Substantia nigra (tissue), 51 donors: ENCODE measurements at places on chromosomes 6 and 20.

GRCh38 chr20:5766085-5766764 is 16.0 kb downstream of the SHLD1 start:
- no peak for DNase-seq

DNA sequence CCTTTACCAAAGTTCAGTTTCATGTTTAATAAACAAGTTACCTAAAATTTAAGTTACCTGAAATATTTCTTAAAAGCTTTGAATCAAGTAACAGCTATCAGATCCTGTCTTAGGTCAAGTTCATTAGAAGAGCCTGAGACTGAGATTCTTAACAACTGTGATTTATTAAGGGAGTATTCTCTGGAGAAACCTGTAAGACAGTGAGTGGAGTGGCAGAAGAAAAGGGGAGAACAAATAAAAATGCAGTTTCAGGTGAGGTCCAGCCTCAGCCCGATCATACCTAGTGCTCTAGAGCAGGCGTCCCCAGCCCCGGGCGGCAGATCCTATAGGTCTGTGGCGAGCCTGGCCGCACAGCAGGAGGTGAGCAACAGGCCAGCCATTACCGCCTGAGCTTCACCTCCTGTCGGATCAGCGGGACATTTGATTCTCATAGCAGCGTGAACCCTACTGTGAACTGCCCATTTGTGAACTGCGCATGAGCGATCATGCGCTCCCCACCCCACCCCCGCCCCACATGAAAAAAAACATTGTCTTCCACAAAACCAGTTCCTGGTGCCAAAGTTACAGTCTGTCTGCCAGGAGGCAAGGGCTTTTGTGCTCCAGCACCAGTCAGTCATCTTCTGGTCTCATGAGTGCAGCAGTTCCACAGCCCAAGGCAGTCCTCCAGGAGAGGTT is 59.2 kb upstream of the ADGRB3 start:
- DNase-seq, result peak; percentile 35

DNA sequence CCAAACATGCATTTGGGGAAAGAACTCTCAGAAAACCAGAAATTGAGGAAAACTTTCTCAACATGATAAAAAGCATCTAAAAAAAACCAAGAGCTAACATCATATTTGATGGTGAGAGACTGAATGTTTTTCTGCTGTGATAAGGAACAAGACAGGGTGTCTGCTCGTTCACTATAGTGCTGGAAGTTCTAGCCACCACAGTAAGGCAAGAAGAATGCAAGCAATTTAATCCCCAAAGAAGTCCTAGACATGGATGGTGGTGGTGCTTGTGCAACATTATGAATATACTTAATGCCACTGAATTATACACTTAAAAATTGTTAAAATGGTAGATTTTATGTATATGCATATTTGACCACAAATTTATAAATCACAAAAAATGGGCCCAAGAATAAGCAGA is 53.4 kb downstream of the LYRM2 start:
- DNase-seq, result no peak

GRCh38 chr6:106318061-106318460 is 7.5 kb downstream of the ATG5 start:
- no peak for DNase-seq

GRCh38 chr6:35161266-35161665 is 20.1 kb upstream of the TCP11 start:
- DNase-seq, result no peak

DNA sequence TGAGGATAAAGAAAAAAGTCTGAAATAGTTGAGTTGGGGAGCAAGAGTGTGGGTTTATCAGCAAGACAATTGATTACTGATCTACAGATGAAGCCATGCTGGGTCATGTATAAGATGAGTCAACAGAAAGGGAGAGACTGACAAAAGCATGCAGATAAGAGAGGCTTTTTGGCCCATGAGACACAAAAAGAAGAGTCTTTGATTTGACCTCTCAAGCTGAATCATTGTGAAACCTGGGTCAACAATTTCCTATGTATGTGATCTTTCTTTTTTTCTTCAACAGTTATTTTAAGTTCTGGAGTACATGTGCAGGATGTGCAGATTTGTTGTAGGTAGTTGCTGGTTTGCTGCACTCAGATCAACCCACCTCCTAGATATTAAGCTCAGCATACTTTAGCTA is 15.9 kb downstream of the RIMS1 start:
- no peak for DNase-seq

DNA sequence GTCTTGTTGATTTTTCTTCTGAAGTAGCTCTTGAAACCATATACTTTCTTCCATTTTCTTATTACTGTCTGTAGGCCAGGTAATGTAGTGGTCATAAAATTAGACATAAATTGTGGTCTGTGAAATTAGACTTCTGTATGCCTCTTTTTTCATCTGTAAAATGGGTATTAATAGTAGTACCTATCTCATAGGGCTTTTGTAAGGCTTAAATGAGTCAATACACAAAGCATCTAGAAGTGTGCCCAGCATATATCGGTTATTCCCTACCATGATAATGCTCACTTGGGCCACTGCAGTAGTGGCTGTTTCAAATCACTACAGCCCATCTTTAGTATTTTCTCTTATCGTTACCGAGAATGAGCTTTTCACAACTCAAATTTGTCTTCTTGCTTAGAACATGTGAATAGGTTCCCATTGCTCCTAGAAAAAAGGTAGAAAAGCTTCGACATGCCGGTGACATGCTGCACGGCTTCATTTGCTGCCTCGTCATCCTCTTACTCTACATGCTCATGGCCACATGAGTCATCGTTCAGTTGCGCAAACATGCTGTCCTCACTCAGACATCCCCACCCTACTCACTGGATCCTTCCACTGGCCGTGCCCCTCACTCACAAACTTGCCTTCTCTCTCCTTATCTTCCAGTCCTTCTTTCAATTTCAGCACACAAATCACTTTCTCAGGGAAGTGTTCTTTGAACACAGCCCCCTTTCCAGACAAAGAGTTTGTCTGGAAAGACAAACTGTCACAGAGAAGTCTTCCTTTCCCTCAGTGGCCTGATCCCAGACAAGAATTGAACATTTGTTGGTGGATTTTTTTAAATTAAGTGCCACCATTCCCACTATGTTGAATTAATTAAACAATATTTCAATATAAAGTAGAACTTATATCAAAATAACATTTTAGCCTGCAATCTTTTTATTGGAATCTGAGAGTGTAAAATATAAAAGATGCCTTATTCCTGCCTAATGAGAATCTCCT is 32.2 kb upstream of the ERVFRD-1 start:
- no peak for DNase-seq

GRCh38 chr6:135314543-135314942 is 133.4 kb downstream of the MYB start:
- no peak for DNase-seq

DNA sequence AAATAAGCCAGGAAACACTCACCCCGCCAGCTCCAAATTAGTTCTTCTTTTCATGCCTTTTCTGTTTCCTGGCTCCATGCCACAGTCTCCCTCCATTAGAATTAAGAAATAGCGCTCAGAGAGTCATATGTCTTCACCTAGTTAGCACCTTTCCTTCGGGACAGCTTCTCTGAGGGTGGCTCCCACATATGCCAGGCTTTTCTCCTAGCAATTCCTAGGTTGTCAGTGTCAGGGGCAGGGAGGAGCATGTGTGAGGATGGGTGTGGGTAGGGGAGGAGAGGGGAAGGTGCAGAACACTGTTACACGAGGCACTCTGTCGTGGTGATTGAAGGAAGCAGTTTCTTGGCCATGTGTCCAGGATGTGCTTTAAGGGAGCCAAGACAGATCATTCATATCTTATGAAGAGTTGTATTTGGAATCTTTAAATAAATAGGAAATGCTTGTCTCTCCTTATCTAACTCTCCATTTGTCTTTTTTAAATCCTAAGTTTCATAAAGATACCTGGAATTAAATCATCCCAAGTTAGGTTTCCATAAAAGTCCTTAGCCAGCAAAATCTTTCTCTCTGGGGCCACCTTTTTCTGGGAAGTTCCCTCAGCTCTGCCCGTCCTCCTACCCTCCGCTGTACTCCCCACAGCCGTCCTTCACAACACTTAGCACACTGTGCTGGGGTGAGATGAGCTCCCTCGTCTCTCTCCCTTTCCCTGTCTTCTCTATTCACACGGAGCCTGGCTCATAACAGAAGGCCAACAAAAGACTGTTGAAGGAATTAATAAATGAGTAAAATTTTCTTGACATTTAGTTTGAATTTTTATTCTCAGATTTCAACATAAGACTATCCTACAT is 361.0 kb downstream of the CD83 start:
- no peak for DNase-seq

DNA sequence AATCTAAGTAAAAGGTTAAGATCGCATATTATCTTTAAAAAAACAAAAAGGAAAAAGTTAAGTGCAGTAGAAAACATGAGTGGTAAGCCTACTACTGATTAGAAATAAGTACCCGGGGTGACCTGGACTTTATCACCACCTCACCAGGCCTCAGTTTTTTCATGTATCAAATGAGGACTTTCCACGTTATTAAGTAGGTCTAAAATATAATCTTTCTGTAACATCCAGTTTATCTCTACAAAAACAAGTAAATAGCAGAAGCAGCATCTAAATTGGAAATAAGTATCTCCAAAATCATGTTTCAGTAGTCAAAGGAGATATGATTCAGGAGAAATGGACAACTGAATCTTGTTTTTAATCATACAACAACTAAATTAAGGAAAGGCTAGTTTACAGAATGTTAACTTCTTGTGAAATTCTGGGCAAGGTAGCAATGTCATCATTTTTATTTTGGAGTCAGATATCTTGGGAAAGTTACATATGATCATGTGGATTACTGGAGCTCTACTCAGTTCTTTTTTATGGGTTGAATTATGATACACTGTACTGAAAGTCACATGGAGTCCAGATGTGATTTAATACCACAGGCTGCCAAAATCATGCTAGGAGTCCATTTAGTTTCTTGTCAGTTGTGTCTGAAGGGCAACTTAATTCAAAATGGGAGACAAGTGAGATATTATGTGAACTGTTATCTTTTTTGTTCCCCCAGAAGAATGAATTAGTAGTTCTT is 114.7 kb upstream of the PRL start:
- DNase-seq, result no peak

DNA sequence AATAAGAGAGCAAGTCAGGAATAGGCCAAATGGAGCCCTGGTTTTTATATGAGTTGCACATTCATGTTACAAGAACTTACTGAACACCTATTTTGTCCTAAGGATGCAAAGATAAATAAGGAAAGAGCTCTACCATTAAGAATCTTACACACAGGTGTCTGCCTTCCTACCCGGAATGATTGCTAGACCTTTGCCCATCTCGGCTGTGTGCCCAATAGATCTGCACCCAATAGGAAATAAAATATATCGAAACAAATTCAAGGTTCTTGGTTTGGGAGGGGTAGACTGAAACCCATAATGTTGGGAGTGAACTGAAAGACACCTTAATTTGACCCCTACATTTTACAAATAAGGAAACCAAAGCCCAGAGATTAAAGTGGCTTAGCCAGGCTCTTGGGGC is 48.9 kb downstream of the EDN1 start:
- no peak for DNase-seq

DNA sequence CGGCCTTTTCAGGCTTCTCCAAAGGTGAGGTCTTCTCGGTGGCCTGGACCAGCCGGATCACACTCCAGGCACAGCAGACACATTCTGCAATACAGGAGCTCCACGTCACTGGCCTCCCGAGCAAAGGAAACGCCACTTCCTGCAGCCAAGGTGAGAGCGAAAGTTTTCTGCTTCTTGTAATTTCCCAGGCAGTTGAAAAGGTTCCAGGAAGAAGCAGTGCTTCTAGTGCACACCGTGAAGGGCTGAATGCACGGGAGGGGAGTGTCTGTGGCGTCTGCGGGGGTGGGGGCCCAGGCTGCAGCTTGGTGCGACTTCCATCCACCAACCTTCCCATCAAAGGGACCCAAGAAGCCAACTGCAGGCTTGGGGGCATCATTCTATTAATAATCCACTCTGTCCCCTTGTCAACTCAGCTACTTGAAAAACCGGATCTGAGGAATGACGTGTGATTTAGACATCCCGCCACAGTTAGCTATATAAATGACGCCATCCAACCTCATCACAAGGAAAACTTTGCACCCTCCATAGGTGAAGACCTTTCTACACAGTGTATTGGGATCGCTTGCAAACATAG is 61.1 kb downstream of the NFATC2 start:
- no peak for DNase-seq

DNA sequence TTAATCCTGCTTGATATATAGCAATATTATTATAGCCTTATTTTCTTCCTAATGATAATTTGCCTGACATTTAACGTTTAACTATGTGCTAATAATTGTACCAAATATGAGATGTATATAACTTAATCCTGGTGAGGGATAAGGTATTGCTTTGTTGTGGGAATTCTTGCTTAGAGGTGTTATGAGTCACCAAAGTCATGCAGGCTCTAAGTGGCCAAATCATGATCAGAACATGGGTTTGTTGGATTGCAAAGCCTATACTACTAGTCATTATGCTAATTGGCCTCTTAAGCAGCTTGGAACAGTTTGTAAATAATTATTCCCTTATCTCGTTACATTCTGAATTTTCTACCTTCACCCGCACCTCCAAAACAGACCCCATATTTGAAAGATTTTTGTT is 21.9 kb upstream of the C6orf141 start:
- DNase-seq, result no peak

DNA sequence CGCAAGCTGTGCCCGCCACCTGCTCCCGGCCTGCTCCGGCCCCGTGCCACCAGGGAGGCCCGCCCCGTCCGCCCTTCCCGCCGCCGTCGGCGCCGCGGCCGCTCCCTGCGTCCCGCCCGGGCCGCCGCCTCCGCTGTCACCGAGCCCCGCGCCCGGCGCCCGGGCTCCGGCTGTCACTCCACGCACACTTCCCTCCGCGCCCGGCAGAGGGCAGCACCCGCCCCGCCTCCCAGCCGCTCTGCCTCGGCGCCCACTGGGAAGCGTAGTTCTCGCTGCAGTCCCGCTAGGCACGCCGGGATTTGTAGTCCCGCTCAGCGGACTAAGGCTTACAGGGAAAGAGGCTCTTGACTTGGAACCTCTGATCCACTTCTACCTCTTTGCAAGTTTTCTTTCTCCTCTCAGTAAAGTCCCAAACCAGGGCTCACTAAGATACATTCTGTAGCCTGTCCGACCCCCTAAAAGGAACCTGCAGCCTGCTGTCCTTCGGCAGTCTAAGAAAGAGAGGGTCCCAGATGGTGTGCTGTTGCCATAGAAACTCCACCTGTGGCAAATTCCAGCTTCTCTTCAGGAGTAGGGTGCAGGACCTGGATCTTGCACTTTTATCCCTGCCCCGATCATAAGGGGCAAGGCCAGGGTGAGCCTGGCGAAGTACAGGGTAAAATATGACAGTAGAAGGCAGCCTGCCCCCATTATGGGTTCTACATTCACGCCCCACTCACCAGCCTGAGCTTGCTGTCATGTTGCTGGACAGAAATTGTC is at the start of gene TFEB:
TFEB (minus strand) TSS at position 182 of the 759 bp plus-strand sequence. CDS start 44,395 bp downstream, outside the sequence.
- DNase-seq, result peak; percentile 94

- no peak for DNase-seq
Measured at GRCh38 chr6:55239099-55239498, 64.8 kb downstream of the HCRTR2 start.

GRCh38 chr6:162058281-162058875 is 669.2 kb downstream of the PRKN start:
- DNase-seq, result no peak

DNA sequence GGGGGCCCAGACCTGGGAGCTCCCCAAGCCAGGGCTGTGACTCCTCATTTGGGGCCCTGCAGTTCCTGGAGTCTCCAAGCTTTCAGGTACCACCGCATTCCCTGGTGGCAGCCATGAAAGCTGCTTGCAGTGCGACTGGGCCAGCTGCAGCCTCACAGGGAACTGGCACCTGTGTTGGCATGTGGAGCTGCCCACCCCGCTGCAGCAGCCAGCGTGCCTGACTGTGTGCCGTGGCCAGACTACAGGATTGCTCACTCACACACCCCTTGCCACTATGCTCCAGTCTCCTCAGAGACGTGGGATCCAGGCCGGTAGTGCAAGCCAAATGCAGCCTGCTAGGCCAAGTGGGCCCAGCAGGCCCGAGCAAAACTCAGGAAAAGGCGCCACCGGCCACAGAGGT is 450.7 kb downstream of the COL12A1 start:
- no peak for DNase-seq

GRCh38 chr6:79687759-79688158 is 56.6 kb downstream of the SH3BGRL2 start:
- no peak for DNase-seq
